ENCODE measurements at places on chromosomes 2 and 18.

DNA sequence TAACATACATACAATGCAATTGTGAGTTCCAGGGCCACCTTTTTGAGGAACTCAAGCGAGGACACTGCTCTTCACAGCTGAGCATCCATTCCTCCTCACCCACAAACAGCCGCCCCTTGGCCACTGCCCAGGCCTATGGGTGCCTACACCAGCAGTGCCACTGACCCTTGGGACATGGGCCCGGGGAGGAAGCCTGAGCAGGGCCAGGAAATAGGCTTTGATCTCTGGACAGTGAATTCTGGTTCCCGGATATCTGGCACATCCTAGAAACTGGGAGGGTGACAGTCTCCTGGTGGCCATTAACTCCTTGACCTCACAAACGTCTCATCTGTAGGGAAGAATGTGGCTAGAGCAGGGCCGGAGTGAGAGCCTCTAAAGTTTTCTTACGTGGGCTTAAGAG, 5.5 kb upstream of the TTL start:
- no peak for DNase-seq

GRCh38 chr18:4888251-4889040, 308.6 kb downstream of the AKAIN1 start:
- no peak for DNase-seq

DNA sequence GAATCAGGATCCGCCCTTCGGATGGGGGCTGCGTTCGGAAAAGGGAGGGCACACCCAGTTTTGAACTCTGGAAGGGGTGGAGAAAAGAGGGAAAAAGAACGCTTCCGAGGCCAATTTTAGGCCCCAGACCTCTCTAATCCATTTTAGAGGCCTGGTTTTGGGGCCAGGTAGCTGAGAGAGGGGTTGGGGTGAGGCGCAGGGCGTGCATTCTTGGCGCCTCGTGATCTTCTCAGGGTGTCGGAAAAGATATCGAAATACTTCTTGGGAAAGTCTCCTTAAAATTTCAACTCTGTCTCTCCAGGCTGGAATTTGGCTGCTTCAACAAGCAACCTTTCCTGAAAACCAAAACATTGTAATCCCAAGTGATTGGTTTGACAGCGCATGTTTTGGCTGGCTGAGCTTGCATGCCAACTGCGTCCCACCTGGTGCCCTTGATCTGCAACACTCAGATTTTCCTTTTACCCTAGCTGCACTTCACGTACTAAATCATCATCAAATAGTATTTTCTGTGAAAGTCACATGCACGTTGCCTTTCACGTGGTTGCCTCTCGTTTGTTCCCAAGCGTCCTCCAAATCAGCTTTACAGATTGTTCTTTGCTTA, 864 bp upstream of the XPO1 start:
- peak; percentile 15 for DNase-seq

GRCh38 chr2:31192396-31192795, 24.9 kb downstream of the CAPN14 start:
- DNase-seq = no peak

DNA sequence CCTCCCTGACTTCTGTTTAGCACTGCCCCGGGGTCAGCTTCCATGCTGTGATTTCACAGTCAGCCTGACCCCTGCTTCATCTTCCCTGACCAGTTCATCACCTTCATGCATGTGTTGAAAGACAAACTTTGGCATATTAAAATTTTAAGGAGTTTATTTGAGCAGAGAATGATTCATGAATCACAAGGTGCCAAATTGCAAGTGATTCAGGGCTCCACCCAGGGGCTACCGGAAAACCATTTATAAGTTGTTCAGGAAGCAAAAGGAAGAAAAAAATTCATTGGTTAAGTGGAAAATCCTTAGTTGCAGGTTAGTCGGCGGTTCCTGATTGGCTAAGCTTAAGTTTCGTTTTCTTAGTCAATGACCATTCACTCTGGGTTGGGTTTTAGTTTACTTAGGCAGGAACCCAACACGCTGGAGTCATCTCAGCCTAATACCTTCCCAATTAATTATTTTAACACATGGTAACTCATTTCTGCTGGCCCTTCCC, 10.6 kb downstream of the IL1F10 start:
- peak; percentile 76 for DNase-seq

- DNase-seq = no peak
These were observed 16.5 kb downstream of the ABI2 start for GRCh38 chr2:203344667-203345066.

DNA sequence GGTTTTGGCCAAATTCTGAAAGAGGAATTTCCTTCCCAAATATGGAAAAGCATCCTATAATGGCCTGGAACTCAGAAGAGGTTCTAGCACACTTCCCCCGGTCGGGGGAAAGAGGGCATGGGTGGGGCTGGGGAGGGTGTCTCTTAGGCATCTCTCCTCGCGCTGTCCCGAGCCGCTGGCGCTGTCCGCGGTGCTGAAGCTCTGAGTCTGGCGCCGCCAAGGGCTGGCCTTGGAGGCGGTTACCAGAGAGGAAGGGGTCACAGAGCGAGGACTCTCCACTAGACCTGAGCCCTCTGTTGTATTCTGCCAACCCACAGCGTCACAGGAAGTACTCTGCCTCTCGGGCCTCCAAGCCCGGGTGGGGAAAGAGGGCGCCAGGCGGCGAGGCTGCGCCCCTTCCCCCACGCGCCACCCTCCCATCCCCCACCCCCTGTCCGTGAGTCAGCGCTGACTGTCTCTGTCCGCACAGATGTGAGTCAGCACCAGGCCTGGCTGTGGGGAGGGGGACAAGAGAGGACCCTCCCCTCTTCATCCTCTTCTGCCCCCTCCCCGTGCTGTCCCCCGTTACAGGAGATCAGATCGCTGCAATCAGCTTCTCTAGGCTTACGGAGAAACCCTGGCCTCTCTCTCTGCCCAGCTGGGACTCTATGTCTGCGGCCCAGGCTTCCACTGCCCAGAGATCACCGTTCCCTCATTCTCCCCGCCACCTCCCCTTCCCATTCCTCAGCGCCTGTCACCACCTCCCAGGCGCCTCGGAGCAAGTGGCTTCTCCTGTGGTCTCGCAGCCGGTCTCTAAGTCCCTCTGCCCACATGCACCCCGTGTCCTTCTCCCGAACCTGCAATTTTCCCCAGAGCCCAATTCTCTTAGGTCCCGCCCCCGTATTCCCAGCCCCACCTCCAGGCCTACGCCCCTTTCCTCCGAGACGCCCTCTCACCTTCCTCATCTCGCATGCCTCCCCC, 779 bp downstream of the PTPRN start:
- peak; percentile 54 for DNase-seq

GRCh38 chr2:138359532-138359931, 142.0 kb upstream of the SPOPL start:
- no peak for DNase-seq

DNA sequence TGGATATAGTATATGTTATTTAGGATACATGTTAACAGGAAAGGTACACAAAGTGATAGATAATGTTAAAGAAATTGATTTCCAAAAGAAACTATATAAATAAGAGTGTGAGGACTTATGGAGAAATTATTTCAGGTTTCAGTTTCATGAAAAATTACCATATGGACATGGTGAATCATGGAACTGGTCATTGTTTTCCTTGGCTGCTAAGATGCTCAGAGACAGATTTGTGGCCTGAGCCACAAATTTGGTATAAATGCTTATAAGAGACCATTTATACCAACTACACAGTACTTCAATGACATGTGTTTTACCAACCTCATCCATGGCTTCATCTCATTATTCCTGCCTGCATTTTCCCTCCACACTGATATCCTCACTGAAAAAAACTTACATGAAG, 188.1 kb downstream of the FMNL2 start:
- no peak for DNase-seq

GRCh38 chr2:86035376-86035882, 70.3 kb downstream of the POLR1A start:
- no peak for DNase-seq

DNA sequence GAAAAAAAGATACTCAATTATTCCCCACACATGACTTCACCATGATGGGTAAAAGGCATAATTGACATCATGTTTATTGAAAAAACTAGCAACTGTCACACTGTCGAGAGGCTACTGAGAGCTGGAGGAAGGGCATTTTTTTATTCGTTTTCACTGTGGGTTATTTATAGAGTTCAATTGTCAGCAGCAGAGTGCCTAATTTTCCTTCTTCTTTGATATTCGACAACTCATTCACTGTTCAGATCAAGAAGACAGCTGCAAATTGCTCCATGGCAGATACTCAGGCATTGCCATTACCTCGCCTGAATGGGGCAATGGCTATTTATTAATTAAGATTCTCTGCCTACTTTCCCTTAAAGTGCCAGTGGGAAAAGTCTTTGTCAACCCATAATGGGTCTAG, 197.5 kb upstream of the NRP2 start:
- no peak for DNase-seq

- no peak for DNase-seq
These were observed 138.0 kb upstream of the GLI2 start for GRCh38 chr2:120597595-120598193.

- DNase-seq = no peak
These were observed 33.3 kb downstream of the RAB31 start for GRCh38 chr18:9741406-9741792.

- DNase-seq = no peak
These were observed 187.9 kb downstream of the NEDD4L start for GRCh38 chr18:58231930-58232329.

- no peak for DNase-seq
These were observed 528 bp upstream of the ATG16L1 start for GRCh38 chr2:233250985-233251305.

GRCh38 chr2:239742377-239742776, 282.8 kb downstream of the NDUFA10 start:
- no peak for DNase-seq

- no peak for DNase-seq
These were observed 23.6 kb downstream of the RNF144A start for GRCh38 chr2:6940820-6941219.

DNA sequence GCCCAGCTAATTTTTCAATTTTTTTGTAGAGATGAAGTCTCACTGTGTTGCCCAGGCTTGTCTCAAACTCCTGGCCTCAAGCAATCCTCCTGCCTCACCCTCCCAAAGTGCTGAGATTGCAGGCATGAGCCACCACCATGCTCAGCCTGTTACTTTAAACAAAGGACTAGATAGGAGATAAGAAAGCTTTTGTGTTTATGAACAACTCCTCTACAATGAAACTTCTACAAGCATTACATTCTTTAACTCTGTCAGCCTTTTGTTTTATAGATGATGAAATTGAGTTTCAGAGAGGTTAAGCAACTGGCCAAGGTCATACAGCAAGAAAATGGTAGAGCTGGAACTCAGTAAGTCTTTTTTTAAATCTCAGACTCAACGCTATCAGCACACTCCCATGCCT, 22.7 kb downstream of the ALPK2 start:
- DNase-seq = no peak

GRCh38 chr2:239682518-239682917, 281.7 kb upstream of the HDAC4 start:
- no peak for DNase-seq

- no peak for DNase-seq
These were observed 301.8 kb downstream of the NBAS start for GRCh38 chr2:15259356-15259756.

DNA sequence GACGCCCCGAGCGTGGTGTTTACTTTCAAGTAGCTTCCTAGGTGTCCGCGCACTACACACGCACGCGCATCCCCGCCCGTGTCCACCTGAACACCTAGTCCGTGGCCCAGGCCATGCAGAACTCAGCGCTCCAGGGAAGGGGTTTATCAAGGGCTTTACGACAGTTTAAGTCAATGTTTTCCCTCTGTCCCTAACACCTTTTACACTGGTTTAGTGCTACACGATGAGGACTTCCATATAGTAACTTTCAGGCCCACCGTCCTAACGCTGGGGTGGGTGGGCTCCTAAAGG, 1.4 kb upstream of the BCL2 start:
- peak; percentile 44 for DNase-seq

- DNase-seq = no peak
These were observed 74.0 kb downstream of the SLC66A2 start for GRCh38 chr18:79877163-79878091.

DNA sequence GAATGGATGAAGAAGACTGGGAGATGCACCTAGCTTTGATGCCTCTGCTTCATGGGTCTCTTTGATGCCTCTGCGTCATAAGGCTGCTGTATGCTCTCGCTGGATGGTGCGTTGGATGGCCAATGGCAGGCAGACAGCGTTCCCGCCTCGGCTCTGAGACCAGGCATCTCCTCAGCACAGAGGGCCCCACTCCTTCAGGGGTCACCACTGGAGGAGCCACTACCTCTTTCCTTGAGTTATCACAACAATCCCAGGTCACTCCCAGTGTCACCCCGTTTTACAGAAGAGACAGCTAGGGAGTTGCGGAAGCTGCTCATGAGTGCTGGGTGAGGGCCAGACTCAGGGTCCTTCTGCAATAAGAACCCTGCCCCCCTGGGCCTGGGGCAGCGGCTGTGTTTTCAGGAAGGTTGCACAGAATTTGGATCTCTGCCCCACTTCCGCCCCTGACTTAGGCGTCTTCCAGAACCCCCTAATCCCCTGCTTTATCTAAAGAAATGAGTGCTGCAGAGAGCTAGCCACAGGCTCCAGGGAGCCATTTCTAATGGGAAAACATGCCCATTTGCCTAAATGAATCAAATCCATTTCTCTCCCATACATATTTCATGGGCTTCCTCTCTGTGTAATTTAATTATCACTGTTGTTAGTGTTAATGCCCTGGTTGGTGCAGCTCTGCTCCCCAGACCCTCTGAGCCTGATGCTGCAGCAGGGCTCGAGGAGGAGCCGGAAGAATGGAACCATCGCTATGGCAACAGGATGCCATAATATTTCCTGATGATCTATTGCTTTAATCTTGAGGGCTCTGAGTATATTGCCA, 131.8 kb upstream of the HS6ST1 start:
- DNase-seq = no peak

- DNase-seq = no peak
These were observed 7.2 kb downstream of the SLC30A6 start for GRCh38 chr2:32172870-32173269.

GRCh38 chr18:50820901-50821520, 1.2 kb upstream of the MRO start:
- DNase-seq = no peak

- DNase-seq = no peak
These were observed 79.8 kb downstream of the VAPA start for GRCh38 chr18:9993521-9994025.

- no peak for DNase-seq
These were observed 21.6 kb downstream of the METAP1D start for GRCh38 chr2:172021074-172021931.

- DNase-seq = no peak
These were observed 27.7 kb upstream of the DCC start for GRCh38 chr18:52312346-52312745.

DNA sequence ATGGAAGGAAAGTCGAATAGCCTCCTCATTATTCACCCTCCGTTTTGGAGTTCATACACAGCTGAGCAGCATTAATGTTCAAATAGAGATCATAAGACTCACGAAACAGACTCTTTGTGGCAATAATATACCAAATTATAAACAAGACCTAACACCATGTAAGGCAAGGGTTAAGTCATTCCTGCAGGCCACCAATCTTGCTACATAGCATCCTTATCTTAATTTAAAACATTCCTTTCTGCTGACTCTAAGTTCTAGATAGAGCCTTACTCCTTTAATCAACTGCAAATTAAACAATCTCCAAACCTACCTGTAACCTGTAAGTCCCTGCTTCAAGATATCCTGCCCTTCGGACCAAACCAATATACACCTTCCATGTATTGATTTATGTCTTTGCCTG, 178.0 kb downstream of the PDE11A start:
- no peak for DNase-seq

GRCh38 chr2:219297766-219298456, 11.3 kb downstream of the PTPRN start:
- no peak for DNase-seq

All from mucosa of gallbladder (tissue), 1 donor.